ENCODE measurements at places on chromosomes 11 and 22.

DNA sequence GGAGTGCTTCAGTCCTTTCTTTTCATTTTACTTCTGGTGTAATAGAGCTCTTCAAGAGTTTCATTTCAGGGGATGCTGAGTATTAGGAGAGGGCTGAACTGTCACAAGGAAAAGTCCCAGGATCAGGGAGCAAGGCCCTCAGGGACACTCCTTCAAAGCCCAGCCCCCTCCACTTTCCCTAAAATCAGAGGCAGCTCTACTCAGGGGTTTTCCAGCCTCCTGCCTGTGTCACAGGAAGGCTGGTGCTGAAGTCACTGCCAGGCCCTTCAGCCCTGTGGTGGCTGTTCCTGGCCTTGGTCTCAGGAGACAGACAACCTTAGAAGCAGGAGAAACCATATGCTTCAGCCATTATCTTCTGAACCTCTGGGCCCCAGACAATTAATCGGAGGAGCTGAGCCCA lies 36.4 kb upstream of the KIRREL3 start:
- no peak for DNase-seq

GRCh38 chr11:10663990-10664389 lies 29.6 kb downstream of the IRAG1 start:
- no peak for DNase-seq

GRCh38 chr22:44918166-44918924 lies 91.5 kb downstream of the PHF21B start:
- DNase-seq = no peak

GRCh38 chr11:100821198-100821597 lies 134.1 kb downstream of the ARHGAP42 start:
- no peak for DNase-seq

DNA sequence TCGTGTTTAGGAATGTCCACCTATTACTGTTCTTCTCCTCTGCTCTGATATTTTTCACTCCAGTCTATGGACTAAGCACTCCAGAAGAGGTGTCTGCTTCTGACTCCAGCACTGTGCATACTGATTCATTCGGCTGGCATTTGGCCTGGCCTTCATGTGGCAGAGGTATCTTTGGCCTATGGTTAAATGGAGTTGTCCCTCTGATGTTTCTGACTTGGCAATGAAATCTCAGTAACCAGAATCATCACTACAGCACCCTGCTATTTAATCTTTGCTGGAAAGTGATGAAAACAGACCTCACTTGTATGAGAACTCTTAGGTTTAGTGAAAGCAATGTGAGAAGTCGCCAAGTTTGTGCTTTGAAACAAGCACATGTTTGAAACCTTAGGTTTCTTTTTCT lies 155.2 kb downstream of the MAML2 start:
- no peak for DNase-seq

DNA sequence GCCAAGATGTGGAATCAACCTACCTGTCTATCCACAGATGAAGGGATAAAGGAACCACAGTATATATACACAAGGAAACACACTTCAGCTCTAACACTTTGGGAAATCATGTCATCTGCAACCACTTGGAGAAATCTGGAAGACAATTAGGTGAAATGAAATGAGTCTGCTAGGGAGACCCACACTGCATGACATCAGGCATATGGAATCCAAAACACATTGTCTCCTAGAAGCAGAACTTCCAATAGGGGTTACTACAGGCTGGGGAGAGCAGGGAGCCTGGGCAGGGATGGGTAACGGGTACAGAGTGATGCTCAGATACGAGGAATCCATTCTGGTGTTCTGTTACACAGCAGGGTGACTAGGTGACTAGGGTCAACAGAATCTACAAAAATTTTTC lies 18.3 kb downstream of the RGL4 start:
- no peak for DNase-seq

- DNase-seq = peak; percentile 92
These were observed 15.7 kb downstream of the DAGLA start for GRCh38 chr11:61695917-61696316.
